ENCODE measurements at places on chromosomes 6 and 20.

GRCh38 chr6:83132121-83132520, 60.9 kb downstream of the PGM3 start:
- no peak for DNase-seq

GRCh38 chr6:99490608-99491007, 24.6 kb downstream of the USP45 start:
- DNase-seq = no peak

GRCh38 chr6:17096096-17096495, 5.8 kb upstream of the STMND1 start:
- DNase-seq = no peak

DNA sequence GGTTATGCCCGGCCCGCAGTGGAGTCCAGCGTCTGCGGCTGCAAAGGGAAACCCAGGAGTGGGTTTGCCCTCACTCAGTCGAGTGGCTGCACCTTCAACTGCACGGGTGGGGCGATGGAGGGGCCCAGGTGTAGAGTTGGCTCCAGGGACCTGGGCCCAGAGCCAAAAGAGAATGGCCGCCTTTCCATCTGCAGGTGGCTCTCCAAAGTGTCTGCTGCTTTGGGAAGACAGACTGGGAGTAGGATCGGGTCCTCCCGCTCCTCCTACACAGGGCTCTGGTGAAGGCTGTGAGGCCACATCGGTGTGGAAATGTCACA, 80.1 kb downstream of the PTPN1 start:
- no peak for DNase-seq
